ENCODE measurements at places on chromosomes 5 and 9.
A peak's percentile ranks its signal among the peaks of the same experiment; 100 is the strongest.

DNA sequence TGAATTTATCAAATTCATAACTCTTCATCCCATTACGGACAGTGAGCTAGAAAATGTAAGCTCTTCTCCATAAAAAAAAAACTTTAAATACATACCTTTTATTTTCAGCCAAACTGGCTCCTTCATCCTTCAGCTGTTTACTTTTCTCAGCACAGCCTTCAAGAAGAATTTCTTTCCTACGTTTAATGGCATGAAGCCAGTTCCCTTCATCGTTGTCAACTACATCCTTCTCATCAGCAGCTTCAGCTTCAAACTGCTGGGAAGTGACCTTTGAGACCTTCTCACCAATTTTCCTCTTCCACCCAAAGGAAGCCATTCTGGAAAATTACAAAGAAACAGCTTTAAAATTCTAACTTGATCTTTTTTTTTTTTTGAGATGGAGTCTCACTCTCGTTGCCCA, 9.1 kb downstream of the TTC33 start:
- no peak for DNase-seq

DNA sequence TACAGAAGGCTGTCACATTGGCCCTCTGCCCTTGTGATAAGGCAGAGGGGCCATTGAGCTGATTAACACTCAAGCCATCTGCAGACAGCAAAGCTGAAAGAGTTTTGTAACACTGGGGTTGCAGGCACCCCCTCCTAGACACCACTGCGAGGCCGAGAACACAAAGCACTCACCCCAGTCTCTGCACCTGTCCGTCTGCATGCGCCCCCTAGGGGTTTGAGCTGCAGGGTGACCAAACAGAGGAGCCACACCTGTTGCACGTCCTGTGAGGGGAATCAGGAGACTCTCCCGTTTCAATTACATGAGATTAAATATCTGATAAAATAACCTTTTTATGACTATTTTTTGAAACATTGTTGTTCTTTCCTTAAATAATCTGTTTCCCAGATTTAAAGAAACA, 1180.4 kb downstream of the CDH9 start:
- DNase-seq, result no peak

DNA sequence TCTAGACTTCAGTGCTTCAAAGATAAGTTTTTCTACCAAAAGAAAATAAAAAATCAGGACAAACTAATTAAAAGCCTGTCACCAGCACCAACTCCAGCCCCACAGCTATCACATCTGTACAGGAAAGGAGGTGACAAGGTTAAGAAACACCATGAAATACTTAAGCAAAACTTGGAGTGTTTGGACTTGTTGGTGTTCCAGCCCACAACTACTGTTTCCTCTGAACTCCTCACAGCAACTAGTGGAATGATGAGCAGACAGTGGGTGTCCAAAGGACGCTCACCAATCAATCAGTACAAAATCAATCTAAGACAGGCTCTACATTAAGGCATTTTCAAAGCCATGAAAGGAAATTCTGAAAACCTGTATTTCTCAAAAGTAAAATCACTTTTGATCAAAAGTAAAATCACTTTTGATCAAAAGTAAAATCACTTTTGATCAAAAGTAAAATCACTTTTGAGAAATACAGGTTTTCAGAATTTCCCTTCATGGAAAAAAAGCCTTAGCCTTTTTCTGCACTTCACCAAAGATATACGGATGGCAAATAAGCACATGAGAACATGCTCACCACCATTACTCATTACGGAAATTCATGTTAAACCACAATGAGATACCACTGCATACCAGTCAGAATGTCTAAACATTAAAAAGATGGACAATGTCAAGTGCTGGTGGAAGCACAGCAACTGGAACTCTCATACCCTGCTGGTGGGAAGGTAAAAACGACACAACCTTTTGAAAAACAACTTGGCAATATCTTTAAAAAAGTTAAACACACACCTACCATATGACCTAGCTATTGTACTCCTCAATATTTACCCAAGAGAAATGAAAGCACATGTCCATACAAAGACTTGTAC, 79.7 kb downstream of the MED27 start:
- no peak for DNase-seq

GRCh38 chr9:114259798-114260523, 62.9 kb upstream of the ORM1 start:
- no peak for DNase-seq

GRCh38 chr5:43631182-43631910, 28.4 kb downstream of the NNT start:
- DNase-seq, result peak; percentile 64

GRCh38 chr9:3500044-3500443, 25.8 kb downstream of the RFX3 start:
- DNase-seq, result no peak

DNA sequence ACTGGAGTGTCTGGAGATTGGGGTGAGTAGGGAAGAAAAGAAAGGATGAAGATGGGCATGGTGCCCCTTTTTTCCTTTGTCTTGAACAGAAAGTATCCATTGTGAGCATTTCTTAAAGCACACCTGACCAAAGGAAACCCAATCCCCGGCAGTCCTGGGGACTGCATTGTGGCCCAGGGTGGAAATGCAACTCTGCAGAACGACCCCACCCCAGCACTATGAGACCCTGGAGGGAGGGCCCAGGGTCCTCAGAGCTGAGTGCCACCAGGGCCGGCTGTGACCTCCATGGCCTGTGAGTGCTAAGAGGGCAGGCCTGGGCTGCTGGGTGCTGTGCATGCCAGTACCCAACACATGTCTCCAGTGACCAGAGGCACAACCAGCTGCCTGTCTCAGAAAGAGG, 18.5 kb downstream of the EEIG1 start:
- DNase-seq, result no peak

DNA sequence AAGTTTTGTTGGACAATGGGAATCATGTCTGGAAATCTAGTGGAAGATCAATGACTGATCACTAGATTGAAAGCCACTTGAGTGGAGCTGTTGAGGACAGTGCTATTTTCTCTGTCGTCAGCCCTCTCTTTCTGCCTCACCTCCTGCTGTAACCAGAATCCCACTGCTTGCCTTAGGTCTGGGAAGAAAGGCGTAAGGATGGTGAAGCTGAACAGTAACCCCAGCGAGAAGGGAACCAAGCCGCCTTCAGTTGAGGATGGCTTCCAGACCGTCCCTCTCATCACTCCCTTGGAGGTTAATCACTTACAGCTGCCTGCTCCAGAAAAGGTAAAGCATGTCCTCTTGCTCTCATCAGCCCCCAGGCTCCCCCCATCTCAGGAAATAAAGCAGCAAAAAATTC, 1.1 kb downstream of the NSG2 start:
- no peak for DNase-seq

- no peak for DNase-seq
These were observed 1.1 kb downstream of the LARP1 start for GRCh38 chr5:154756009-154756867.

GRCh38 chr9:132590037-132590317, 7.6 kb downstream of the BARHL1 start:
- DNase-seq, result no peak

DNA sequence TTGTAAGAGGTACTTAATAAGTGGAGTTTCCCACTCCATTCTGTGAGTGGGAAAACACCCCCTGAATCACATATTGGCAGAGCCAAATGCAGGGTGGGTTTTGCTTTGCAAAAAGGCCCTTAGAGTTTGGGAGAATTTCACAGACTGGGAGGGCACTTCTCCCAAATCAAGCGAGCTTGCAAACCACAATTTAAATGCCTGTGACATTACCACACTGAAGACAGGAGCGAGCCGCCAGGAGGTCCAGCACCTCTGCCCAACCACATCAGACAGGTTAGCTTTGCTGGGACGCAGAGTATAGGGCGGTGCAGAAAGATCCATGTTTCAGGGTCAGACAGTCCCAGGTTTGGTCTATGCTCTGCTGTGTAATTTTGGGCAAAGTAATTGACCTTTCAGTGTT, 2.3 kb downstream of the ALAD start:
- DNase-seq, result no peak

- DNase-seq, result no peak
These were observed 27.4 kb downstream of the QRFP start for GRCh38 chr9:130869250-130869649.
